ENCODE measurements at places on chromosomes 1 and 21.

DNA sequence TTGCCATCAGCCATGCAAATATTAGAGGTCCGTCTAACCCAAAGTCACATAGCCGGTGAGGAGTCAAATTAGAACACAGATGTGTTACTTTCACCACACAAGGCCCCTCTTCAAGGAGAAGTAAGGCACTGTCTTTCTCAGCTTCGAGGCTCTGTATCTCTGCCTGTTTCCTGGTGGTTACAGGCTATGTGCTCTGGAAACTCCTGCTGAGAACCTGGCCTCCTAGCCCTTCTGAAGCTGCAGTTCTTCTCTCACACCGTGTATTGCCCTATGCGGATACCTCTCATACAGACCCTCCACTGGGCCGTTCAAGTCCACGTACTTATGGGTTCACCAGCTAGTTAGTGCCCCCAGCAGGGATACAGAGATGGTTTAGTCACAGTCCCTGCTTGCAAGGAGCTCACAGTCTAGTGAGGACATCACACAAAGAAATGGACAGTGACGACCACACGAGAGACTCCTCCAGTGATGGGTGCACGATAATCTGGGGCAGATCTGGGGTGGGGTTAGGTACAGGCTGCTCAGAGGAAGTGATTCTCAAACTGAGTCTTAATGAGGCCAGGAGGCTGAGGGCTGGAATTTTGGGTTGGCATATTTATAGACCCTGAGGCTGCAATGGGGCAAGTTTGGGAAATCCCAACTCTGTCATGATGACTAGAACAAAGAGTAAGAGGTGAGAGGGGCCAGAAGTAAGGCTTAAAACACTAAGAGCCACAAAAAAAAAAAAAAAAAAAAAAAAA is 22.8 kb upstream of the ELOA start:
- DNase-seq = no peak

DNA sequence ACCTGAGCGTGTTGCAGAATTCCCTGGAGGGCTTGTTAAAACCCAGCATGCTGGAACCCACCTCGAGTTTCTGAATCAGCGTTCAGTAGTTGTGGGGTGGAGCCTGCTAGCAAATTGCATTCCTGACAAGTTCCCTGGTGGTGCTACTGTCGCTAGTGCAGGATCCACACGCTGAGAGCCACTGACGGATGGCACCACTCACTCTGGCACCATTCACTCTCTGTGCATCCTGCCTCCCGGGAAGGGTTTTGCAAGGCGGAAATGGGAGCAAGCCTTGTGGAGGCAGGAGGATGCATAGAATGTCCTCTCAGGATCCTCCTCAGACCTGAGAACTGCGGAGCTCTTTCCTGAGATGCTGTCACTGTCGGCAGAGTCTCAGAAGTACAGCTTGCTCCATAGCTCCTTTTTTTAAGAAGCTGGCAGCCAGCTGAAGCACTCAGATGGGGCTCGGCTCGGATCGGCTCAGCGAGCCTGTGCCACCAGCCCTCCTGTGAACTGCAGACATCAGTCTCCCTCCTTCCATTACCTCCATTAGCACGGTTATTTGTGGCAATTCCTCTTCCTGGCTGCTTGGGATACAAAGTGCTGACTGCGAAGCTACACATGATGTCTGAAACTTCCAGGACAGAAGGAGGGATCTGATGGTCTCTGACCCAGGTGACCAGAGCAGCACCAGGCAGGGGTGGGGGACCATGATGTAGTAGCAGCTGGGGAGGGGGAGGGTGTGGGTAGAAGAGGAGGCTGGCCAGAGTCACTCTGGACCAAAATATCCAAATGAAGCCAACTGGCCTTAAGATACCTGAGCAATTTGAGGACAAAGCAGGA is 89.6 kb downstream of the C1orf94 start:
- peak; percentile 2 for DNase-seq

- DNase-seq = no peak
Measured at GRCh38 chr21:46301759-46302158, 15.6 kb downstream of the YBEY start.

- no peak for DNase-seq
Measured at GRCh38 chr21:31497914-31498313, 153.9 kb upstream of the TIAM1 start.

- DNase-seq = no peak
Measured at GRCh38 chr1:203590603-203591002, 36.0 kb upstream of the ATP2B4 start.

- no peak for DNase-seq
Measured at GRCh38 chr1:3183411-3183810, 114.4 kb downstream of the PRDM16 start.

DNA sequence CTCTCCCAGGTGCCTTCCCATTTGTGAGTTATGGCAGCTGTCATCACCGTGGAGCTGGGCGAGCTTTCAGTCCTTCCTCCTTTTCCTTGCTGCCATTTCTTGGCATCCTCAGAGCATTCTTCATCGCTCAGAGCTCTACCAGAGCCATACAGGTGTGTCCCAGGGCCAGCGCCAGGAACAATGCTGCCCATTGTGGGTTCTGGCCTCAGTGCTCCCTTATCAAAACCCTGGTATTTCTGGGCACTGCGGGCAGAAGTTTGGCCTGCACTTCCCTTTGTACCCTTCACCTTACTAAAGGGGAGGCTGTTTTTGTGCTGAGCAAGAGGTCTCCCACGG is 28.5 kb downstream of the RASSF5 start:
- no peak for DNase-seq

GRCh38 chr1:153306303-153307220 is 6.2 kb downstream of the PGLYRP3 start:
- DNase-seq = no peak

All from epithelial cell of prostate (primary cell).